Upper lobe of right lung (tissue), 1 donor: ENCODE measurements at places on chromosomes 11 and 22. TPM values are rescaled to one million over a fixed set of nuclear protein-coding genes. Genes with fewer than 3 reads are reported as not detected.
A peak's percentile ranks its signal among the peaks of the same experiment; 100 is the strongest.

- peak; percentile 2 for DNase-seq
Measured at GRCh38 chr11:120646206-120646605, 134.7 kb downstream of the GRIK4 start.

DNA sequence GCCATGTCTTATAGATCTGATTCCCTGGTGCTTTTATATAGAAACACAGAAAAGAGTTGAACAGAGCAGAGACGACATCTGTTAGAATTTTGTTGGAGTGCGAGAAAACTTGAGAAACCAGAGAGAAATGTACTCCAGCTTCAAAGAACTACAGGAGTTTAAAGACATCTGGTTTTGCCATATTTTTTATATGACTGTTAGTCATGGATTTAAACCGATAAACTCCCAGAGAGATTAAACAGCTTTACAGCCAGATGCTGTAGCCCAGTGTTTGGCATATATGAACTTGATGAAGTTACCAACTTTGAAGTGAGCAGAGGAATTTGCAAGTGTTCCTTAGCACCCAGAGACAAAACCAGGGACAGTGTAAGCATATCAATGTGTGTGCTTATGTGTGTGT lies 1083.1 kb downstream of the LRRC4C start:
- no peak for DNase-seq

GRCh38 chr11:111978028-111978771 lies 41.1 kb downstream of the DIXDC1 start:
- no peak for DNase-seq

DNA sequence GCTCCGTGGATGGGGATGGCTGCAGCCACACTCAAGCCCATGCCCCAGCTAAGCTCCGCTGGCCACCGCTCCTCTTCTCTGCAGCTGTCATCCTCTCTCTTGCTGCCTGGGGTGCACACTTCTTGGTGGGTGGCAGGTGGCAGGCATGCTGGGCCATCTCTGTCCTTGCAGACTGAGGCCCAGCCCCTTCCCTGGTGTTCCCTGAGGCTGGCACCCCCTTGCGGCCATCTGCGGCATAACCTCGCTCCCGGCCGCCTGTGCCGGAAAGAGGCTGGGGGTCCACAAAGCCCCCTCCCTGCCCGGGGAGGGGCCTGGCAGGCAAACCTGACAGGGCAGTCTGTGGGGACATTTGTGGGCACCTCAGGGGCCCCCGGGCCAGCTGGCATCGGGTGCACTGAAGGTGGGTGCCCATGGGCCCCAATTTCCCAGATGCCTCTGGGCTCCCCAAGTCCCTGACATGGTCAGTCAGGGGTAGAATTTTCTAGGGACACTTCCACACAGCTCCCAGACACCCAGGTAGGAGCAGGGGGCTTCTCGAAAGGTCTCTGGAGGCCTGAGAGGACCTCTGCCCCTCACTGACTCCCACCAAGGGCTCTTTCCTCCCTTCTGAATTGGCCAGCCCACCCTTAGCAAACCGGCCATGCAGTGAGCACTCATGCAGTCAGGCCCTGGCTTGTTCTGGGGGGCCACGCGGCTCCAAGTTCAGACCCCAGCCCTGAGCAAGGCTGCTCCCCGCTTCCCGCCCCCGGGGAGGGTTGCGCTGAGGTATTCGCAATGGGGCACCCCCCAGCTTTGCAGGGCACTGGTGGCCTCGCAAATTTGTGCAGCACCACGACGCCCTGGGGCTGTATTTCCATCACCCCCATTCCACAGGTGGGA lies 23.5 kb upstream of the TH start:
- DNase-seq: no peak

GRCh38 chr11:62707277-62707861 lies at the start of the genes BSCL2 and GNG3:
TSS of gene BSCL2 (minus strand) at chr11:62707424. CDS start at chr11:62707195, 229 bp downstream.
TSS of gene GNG3 (plus strand) at chr11:62707676. CDS start at chr11:62708296, 620 bp downstream.
- DNase-seq: peak; percentile 63

LRFN4 gene
- 14.0 TPM for total RNA-seq

OR5D13 gene
- not detected for total RNA-seq

H19 gene
- 55.8 TPM for total RNA-seq
